NCI-H460 (cell line): ENCODE measurements at places on chromosomes 6 and 20.

- no peak for DNase-seq
These were observed 127.2 kb downstream of the PAX1 start for GRCh38 chr20:21832442-21833385.

- DNase-seq, result no peak
These were observed 506.9 kb downstream of the LMBRD1 start for GRCh38 chr6:69289689-69290495.

GRCh38 chr6:73388800-73389512 is 5.7 kb upstream of the DDX43 start:
- DNase-seq, result peak; percentile 57

GRCh38 chr6:90131614-90132423 is 164.8 kb downstream of the BACH2 start:
- no peak for DNase-seq

DNA sequence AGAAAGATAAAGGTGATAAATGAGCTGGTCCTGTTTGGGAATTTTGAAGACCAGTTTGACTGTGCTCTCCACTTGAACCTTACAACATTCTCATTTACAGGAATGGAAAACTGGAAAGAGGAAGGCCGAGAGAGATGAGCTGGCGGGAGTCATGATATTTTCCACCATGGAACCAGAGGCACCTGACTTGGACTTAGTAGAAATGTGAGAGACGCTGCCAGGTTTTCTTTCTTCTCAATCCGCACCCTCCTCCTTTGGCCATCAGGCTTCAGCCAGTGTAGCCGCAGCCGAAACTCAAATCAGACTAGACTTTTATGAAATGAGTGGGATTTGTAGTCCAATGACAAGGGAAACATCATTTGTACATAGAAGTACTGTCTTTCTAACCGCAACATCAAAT is 54.7 kb upstream of the SYNJ2 start:
- DNase-seq, result no peak

DNA sequence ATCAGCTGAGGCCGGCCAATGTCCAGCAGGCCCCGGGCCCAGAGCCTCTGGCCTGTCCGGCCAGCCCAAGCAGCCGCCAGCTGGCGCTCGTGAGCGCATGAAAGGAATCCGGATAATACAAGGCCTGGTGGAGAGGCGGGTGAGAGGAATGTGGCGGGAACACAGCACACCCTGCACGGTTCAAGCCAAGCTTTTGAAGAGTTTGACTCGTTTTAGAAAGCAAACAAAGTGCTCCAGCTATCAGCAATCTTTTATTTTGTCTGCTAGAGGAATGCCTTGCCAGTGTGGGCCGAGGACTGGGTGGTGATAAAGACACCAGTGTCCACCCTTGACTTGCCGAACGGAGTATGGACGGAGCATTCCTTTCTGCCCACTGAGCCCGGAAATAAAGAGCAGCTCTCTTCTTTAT is 9.3 kb upstream of the NEDD9 start:
- no peak for DNase-seq

DNA sequence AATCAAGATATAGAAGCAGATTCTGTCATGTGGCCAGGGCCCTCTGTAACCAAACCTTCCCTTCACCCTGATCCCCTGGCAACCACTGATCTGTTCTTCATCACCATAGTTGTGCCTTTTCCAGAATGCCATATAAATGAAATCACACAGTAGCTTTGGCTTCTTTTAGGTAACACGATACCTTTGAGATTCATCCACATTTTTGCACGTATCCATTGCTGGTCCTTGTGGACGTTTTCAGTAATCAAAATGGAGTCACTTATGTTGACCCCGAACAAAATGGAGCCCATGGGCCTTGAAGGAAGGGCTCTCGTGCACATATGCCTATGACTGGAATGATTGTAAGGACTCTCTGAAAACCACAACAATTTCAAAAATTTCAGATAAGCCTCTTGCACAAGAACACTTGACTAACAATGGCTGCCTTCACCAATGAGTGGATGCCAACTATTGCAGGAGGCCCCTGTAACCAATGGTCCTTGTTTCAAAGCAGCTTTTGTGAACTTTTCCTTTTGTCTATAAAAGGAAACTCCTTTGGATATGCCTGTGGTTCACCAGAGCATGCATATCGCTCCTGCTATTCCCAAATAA is 84.3 kb upstream of the RALY start:
- peak; percentile 23 for DNase-seq

DNA sequence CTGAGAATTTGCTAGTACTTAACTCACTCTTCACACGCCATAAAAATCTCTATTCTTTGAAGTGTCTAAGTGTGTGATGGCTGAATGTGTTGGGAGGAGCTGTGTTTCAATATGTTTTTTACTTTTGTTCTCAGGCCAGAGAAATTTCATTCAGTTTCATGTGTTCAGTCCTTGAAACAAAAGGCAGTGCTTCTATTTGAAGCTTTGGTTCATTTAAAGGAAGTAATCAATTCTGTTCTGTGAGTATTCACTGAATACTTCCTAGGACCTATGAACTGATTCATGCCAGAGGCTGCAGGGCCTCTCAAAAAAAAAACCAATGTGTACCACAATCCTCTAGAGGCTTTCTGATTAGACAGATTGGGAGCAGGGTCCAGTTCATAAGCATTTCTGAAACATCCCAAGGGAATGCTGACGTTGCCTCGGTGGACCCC is 12.4 kb upstream of the F13A1 start:
- DNase-seq, result no peak

- DNase-seq, result no peak
These were observed 70.6 kb downstream of the NUDT3 start for GRCh38 chr6:34321821-34322220.

DNA sequence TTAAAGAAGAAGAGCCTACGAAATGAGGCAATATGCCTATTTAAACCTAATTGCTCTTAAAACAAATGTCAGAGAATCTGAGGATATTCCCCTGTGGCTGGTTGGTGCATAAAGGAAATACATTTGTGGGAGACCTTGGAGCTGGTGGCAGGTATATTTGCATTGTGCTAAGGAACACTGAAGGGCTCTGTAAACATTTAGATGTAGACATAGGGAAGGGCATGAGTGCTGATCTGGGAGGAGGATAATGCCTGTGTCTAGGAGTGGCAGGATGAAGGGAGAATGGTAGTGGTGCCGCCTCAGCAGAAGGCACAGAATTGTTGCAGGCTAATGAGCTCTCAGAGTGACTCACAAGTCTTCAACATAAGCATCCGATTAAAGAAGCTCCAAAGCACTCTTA is 85.8 kb downstream of the CD164 start:
- no peak for DNase-seq

GRCh38 chr6:45667766-45668165 is 290.0 kb upstream of the SUPT3H start:
- no peak for DNase-seq
